ENCODE measurements at places on chromosomes 16 and 17. TPM values are rescaled to one million over a fixed set of nuclear protein-coding genes. Genes with fewer than 3 reads are reported as not detected.

MYCBPAP gene
- polyA plus RNA-seq: 2.4 TPM

- no peak for DNase-seq
These were observed 2100.7 kb downstream of the TP53TG3F start for GRCh38 chr16:35559911-35560636.

- DNase-seq: no peak
These were observed 239.5 kb downstream of the ABCC12 start for GRCh38 chr16:47916266-47916665.

GRCh38 chr16:57345021-57345420 is 13.6 kb upstream of the CCL22 start:
- no peak for DNase-seq

DNA sequence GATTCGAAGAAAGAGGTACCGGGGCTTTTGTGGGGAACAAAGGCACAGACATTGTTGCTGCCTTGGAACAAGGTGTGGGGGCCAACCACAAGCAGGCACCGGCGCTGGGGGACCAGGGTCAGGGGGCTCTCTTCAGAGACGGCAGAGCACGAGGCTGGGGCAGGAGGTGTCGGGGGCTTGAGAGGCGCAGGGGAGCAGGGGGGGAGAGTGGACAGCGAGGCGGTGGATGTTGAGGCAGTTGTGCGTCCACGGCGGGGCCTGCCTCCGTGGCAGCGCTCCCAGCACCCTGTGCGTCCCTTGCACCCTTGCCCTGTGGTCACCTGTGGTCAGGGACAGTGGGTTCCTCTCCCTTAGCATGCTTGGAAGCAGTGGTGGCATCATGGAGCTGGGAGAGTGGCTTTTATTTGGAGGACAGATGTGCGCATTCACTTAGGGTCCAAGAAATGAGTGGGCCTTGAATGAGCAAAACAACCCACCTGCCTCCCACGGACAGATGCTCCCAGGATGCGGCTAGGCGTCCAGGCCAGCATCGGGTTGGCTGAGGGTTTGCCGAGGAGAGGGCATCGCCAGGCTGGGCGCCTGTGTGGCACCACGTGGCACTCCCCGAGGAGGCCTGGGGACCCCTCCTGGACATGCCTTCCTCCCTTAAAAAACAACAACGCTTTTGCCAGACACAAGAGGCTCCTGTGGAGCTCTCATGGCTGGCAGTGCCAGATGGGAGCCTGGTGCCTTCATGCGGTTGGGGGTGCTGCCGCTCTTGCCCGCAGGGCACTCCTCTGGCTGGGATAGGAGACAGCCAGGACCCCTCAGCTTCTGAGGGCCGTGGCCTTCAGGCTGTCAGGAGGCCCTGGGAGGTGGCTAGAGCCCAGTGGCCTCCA is 113.0 kb downstream of the BANP start:
- DNase-seq: no peak

DNA sequence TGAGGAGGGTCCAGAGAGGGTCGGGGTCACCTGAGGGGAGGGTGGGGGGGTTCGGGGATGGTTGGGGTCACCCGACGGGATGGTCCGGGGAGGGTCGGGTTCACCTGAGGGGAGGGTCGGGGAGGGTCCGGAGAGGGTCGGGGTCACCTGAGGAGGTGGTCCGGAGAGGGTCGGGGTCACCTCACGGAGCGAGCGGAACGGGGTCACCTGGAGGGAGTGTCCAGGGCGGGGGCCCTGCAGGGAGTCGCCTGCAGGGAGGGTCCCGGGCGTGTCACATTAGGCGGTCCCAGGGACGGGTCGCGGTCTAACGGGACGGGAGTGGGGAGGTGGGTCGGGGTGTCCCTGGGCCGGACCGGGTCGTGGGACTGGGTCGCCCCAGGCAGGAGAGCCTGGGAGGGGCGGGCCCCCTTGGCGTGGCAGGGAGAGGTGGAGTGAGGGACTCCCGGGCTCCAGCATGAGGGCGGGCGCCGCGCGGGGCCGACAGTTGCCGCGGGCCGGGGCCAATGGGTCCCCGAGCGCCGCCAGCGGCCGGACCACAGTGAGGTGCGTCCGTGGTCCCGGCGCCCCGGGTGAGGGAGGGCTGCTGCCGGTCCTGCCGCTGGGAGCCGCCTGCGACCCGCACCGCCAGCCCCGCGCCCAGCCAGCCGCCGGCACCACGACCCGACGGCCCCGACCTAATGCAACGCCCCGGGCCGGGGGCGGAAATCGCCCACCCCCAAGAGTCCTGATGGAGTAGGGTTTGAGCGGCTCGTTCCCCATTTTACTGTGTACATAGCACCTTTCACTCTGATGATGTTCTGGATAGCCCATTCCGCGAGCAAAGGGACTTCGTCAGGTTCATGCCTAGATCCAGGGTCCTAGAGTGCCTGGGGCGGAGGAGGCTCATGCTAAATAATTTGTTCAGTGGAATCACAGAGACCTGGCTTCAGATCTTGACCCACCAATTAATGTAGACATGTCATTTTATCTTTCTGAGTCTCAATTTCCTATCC is 1.2 kb upstream of the ABCA3 start:
- no peak for DNase-seq

CCL2 gene
- polyA plus RNA-seq: 210 TPM

DNA sequence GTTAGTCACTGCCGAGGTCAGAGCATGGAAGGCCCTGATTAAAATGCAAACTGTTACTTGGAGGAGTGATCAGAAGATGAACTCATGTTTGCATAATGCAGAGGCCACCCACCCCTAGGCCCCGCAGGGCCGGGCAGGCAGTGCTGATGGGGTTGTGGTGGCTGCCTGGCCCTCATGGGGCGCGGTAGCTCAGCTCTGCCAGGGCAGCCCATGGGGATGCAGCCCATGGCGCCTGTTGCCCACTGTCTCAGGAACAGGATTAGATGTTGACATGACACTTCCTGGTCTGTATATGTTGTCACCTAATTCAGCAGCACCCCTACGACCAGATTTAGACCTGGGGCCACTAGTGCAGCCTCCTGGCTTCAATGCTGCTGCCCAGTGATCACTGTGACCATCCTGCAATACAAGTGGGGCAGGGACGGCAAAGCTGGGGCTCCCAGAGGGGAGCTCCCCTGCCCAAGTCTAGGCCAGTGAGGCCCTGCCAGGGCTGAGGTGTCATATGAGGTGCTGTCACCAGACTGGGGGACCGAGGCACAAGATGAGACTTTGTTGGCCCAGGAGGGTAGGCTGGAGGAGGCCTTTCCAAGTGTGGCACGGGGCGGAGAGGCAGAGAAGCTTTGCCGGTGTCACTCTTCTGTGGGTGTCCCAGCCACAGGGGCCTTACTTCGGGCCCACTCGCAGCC is 49.1 kb downstream of the RAI1 start:
- no peak for DNase-seq

All from SK-N-SH (cell line).